Motor neuron (in vitro differentiated cells): ENCODE measurements at places on chromosomes 7 and 10. TPM values are rescaled to one million over a fixed set of nuclear protein-coding genes. Genes with fewer than 3 reads are reported as not detected.

GRCh38 chr10:72353028-72353964, 1.4 kb downstream of the DNAJB12 start:
- ATAC-seq: peak; percentile 2

The PI4K2A gene
- 10.5 and 10.7 TPM in 2 replicates for total RNA-seq

The PLEKHS1 gene
- total RNA-seq: 0.18 and 0.21 TPM in 2 replicates

The DLX6 gene
- total RNA-seq: not detected in 2 replicates

The EPC1 gene
- total RNA-seq: 37.2 and 48.0 TPM in 2 replicates

- ATAC-seq: no peak
Observed at GRCh38 chr7:112515989-112516388, 35.2 kb downstream of the LSMEM1 start.
